ENCODE measurements at places on chromosomes 7 and 10.

DNA sequence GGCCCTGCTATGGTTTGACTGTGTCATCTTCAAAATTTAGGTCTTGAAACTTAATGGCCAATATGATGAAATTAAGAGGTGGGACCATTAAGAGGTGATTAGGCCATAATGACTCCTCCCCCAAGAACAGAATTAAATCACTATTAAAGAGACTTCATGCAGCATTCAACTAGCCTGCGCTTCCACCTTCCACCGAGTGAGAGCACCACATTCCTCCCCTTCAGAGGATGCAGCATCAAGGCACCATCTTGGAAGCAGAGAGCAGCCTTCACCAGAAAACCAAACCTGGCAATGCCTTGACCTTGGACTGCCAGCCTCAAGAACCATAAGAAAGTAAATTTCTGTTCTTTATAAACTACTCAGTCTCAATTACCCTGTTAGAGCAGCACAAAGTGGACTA is 371.1 kb upstream of the NFE2L3 start:
- no peak for DNase-seq

DNA sequence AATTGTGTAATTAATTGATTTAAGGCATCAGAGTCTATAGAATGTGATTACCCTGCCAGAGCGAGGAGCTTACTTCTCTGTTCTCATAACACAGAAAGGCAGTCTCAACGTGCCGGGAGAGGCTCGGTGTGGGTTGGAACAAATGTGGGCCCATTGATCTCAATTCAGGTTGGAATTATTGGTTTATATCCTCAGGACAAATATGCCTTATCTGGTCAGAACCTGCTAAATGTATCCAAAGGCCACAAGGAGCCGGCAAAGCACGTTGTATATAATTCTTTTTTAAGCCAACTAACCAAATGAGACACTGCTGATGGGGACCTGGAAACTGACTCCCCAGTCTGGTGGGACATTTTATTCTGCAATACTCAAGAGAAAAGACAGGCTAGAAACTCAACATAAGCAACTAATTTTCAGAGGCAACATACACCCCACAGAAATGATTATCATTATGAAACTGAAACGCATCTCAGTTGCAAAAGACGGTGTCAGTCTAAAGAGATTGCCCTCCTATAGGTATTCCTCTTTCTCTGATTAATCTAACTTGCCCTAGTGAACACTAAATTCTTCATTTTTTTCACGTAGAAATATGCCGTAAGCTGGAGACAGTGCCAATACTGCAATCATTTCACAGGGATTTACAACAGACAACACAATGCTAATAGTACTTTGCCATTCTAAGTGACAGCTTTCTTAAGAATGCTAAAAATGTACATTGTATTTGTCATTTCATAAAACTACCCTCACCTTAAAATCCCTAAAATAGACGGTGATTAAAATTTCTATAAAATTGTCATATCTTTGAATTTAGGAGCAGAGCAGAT is 9.4 kb downstream of the EBF3 start:
- DNase-seq = no peak

DNA sequence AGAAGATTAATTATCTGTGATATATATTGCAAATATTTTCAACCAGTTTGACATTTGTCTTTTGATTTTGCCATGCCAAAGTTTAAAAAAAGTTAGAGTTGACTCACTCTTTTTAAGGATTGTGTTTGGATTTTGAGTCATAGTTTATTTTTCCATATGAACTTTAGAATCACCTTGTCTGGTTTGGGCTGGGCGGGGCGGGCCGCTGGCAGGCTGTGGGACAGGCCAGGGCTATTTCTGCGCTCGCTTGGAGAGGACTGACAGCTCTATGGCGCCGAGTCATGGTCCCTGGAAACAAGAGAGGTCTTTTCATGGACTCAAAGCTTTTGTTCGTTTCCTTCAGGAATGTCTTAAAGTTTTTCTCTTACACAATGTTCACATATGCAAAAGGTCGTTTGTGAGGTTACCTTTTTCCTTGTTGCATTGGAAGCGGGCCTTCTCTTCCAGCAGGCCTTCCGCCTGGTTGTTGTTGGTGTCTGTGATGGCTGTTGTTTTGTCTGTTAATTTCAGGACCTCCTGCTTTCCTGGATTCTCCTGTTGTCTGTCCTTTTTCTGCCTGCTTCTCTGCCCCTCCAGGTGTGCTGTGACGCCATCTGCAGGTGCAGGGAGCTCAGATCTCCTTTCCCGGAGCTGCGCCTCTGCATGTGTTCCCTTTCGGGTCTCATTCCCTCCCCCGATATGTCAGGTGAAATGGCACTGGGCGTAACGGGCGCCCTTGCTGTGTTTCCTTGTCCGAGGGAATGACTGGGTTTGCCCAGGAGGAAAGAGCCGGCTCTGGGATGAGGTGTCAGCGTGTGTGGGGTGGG is 53.8 kb downstream of the INPP5A start:
- peak; percentile 9 for DNase-seq

DNA sequence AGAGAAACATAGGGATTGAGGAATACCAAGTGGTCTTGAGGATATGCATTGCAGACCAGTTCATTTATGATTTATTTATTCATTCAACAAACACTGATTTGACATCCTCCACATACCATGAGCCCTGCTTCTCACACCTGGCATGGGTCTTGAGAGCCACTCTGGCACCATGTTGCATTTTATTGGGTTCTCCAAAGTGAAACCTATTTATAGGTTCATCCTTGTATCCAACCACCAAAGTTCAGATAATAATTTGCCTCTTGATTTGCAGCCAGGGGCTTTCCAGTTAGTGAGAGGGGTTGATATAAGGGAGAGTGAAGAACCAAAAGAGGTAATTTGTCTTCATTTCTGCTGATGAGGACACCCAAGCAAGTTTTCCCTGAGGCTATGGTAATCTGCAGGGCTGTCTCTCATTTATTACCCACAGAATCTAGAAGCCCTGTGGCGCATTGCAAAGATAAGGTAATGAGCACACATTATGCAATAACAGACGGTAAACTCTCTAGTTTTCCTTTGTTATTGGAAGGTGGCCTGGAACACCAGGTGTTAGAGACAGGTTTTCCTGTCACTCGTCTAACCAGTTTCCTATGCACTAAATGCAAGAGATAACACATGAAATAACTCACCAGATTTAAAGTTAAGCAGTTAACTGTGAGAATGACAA is 28.8 kb upstream of the ICA1 start:
- DNase-seq = no peak

GRCh38 chr7:30771880-30772425 is 736 bp downstream of the MINDY4 start:
- no peak for DNase-seq

GRCh38 chr7:80124526-80125264 is 9.9 kb upstream of the GNAI1 start:
- DNase-seq = no peak

Data from HS-5 (cell line).